ENCODE measurements at places on chromosomes 7 and 10.

DNA sequence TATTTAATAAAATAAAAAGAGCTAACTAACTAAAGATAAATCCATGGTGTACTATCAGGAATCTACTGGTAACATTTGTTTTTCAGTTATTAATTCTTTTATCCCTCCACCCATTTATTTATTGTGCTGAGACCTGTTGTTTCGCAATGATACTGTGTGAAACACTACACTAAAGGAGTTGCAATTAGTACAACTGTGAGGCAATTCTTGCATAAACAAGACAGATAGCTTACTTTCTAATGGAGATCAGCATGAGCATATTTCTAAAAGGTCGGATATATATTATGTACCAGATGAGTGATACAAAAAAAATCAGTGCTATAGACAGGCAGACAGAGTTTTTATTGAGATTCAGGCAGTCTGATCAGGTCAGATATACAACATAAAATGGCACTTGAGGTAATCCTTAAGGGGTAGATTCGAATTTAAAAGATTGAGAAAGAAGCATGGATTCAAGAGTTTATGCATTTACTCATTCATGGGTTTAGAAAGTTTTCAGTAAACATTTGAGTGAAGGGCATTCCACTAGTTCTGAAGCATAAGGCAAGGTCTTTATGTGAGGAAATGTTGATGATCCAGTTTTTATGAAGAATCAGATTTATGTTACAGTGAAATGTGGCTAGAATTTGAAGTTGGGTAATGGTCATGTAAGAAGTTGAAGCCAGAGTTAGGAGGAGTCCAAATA is 147.6 kb downstream of the POLR1F start:
- no peak for DNase-seq

DNA sequence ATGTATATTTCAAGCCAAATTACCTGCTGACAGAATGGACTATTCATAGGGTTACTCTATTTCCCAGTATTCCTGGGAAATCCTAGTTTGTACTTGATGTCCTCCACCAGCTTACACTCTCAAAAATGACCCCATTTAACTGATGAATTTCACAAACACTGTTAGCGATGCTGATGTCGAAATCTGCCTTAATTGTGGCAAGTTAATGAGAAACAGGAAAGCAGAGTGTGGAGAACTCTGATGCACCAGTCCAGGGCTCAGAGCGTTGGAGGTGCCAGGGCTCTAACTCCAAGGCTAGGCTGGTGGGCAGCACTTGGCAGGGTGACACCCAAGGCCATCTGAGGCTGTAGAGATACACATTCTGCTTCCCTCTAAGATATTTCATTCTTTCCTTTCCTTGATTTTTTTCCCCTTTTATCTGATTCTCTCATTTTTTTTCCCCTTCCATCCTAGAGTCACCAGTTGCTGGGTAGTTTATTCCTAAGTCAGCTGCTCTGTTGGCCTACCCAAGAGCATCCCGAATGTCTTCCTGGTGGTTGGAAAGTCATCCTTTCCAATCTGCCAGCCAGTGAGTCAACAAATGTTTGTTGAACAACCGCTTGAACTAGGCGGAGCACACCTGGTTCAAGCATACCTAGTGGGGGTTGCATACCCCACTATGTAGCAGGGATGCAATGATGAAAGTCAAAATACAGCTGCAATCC is 525.0 kb upstream of the NRP1 start:
- no peak for DNase-seq

- DNase-seq, result no peak
Observed at GRCh38 chr7:41029072-41029499, 673.8 kb downstream of the INHBA start.

DNA sequence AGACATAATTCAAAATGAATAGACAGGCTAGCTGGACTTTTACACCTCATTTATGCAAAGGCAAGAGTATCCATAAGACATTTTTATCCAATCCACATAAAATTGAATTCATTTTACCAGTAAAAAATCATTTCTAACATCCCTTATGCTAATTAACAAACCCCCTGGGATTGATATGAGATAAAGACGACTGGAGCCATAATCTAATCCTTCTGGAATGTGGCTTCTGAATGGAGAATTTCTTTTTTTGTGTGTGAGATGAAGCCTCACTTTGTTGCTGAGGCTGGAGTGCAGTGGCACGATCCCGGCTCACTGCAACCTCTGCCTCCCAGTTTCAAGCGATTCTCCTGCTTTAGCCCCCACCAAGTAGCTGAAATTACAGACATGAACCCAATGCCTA is 90.4 kb downstream of the AKR1D1 start:
- DNase-seq, result no peak

DNA sequence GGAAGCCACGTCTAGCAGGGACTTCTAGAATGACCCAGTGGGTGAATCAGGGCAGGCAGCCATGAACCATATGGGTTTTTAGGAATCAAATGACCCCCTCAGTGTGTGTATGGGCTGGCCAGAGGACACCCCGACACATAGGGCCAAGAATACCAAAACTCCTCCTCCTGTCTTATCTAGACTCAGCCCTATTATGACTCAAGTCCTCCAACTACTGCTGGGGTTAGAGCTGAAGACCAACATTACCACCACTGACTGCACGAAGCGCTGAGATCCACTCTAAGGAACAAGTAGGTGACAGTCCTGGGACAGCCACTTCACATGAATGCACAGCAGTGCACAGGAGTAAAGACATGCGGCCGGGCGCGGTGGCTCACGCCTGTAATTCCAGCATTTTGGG is 11.5 kb upstream of the SVOPL start:
- DNase-seq, result no peak

DNA sequence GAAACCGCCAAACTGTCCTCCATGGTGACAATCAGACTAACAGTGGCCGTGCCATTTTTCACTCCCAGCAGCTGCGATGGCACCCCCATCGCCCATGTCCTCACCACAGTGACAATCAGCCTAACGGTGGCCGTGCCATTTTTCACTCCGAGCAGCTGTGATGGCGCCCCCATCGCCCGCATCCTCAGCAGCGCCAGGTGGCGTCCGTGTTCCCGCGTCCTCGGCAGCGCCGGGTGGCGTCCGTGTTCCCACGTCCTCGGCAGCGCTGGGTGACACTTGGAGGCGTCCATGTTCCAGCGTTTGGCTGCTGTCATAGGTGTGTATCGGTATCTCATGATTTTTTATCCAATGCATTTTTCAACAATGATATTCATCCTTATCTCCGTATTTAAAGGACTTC is 267.3 kb downstream of the PTPRN2 start:
- DNase-seq, result no peak

- DNase-seq, result no peak
Observed at GRCh38 chr10:10942441-10942840, 75.2 kb upstream of the CELF2 start.

DNA sequence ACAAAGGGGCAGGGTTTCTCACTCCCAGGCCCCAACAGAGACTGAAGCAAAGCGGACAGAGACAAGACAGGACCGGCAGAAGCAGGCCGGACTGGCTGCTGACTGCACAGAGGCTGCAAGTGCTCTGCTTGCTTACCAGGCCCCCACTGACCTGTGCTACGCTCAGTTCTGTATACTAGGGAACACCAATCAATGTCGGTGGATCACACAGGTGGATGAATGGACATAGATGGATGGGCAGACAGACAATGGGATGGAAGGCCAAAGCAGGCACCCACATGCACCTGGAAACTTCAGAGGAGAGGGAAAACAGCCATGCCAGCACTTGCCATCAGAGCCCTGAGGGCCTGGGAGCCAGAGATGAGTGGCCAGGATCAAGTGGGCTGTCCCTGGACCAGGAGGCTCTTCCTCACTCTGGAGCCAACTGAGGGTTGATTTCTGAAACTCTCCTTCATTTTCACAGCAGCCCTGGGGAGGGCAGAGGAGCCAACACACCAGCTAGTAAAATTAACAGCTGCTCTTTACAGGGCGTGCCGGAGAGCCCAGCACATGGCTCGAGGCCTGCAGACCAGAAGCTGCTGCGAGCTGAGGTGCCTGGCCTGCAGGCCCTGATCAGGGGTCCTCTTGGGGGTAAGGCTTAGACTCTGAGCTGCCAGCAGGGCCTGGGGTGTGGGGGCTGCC is 243.6 kb downstream of the KCNMA1 start:
- DNase-seq, result no peak

- DNase-seq, result no peak
Observed at GRCh38 chr10:80493522-80494051, 39.5 kb downstream of the TSPAN14 start.

GRCh38 chr10:60652628-60653027 is 125.7 kb upstream of the CDK1 start:
- DNase-seq, result no peak
